ENCODE measurements at places on chromosomes 4 and X.
A peak's percentile ranks its signal among the peaks of the same experiment; 100 is the strongest.

- peak; percentile 80 for DNase-seq
Measured at GRCh38 chr4:183504930-183505610, at the start of gene ING2. ING2 (plus strand) TSS chr4:183505058; CDS start chr4:183505196, 138 bp downstream.

GRCh38 chr4:137749466-137749865, 217.2 kb upstream of the PCDH18 start:
- DNase-seq, result no peak

DNA sequence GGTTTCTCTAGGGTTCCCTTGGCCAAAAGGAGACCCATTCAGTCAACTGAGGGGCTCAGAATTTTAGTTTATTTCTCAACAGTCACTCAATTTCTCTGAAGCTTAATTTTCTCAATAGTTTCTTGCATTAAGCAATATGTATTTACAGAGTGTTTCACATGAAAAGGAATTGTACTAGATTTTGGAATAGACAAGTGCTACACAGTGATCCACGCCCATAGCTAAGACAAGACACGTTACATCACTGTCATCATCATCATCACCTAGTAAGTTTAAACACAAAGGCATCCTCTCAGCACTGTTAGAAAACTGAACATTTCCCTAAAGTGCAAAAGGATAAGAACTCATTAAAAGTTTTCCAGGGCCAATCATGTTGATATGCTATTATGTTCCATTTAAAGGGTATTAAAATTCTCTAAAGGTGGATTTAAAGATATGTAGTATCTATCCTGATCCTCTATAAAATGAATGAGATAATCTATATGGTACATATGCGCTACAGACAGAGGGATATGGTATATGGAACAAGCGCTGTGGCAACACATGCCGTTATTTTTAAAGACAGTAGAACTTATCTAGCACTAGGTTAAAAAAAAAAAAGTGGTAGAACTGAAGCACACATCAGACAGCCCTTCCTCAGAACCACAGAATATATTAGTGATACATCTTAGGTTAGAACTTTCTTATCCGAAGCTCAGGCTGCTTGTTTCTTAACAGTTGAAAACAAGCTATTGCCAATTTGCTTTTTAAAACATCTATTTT, 12.1 kb downstream of the PPA2 start:
- DNase-seq, result no peak

GRCh38 chrX:11890836-11891514, 132.9 kb downstream of the MSL3 start:
- no peak for DNase-seq

- no peak for DNase-seq
Measured at GRCh38 chr4:139256349-139256748, 23.7 kb downstream of the MGARP start.

- DNase-seq, result no peak
Measured at GRCh38 chrX:19086102-19086772, 36.0 kb downstream of the ADGRG2 start.

DNA sequence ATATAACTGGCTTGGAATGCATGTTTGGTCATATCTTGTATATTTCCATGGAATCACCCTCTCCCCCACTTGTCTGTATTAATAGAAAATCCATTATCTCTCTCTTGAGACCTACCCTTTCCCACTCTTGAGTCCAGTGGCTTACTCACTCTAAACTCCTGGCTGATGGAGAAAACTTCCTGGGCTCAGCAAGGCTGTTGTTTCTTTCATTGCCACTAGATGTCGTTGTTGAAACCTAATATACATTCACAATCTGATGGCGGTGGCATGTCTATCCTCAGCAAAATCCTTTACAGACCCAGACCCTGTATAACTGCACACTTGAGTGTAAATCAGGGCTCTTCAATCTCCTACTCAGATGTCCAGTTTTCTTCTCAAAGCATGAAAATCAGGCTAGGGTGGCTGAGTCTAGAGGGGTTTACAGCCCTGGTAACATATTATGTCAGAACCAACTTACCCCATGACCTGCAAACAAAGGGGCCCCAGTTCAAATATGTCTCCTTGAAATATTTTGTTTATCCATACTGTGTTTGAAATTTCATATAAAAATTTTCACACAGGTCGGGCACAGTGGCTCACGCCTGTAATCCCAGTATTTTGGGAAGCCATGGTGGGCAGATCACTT, 70.0 kb upstream of the FAM241A start:
- peak; percentile 40 for DNase-seq

GRCh38 chrX:114338870-114339269, 245.0 kb upstream of the HTR2C start:
- DNase-seq, result no peak

DNA sequence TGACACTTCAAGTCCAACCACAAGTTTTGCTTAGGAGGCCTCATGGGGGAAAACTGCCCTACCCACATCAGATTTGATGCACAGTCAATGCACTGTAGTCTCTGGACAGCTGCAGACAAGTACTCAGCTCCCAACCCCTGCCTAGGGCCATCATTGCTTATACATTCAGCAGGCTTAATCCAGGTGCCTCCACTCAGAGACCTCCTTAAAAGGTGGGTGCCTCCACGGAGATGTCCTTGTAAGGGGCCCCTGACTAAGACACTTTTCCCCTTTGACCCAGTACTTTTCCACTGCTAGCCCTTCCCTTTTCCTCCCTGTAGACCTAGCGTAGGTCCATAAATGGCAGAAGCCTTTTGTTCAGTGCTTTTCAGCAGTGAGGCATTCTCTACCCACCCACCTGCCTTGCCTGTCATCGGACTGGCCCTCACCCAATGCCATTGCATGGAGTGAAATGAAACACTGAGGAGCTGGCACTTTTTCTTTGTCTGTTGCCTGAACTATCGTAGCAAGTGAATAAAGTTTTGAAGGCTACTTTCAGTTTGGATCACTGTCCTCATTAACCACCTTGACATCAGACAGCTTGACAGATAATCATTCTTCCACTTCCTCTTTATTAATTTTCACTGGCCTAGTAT, 23.8 kb upstream of the PLK4 start:
- no peak for DNase-seq

DNA sequence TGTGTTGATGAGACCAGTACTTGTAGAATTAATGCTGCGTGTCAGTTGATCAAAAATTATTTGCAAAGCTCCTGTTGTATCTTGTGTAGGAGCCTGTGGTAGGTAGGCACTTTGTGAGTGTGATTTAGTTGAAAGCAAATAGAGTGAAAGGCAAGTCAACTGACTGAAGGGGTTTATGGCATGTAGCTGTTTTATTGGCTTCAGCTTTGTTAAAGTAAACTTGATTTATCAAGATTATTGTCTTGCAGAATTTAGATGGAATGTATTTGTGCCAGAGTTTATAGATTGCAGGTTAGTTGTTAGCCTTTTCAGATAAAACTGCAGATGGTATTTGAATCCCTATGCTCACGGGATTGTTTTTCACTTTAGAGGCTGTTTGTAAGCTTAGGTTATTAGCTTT, 128.0 kb downstream of the FRAS1 start:
- no peak for DNase-seq

GRCh38 chr4:79851625-79852304, 221.3 kb downstream of the ANTXR2 start:
- DNase-seq, result no peak

- no peak for DNase-seq
Measured at GRCh38 chr4:56650262-56651055, 30.6 kb downstream of the HOPX start.

DNA sequence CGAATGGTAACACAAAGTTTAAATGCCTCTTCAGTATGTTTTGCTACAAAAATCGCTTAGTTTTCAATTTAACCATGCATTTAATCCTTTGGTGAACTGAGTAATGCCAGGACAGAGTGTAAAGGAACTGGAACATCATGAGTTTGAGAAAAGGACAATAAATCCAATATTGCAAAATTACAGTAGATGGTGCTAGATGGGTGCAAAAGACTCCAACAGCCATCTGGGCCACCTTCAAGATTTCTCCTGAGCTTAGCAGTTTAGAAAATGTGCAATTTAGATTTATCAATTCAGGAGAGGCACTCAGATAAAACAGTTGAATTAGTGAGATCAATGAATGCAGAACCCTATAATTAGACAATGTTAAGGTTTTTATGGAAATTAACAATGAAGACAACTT, 33.2 kb upstream of the MID1IP1 start:
- DNase-seq, result no peak

GRCh38 chr4:81213671-81214070, 1.4 kb downstream of the PRKG2 start:
- DNase-seq, result no peak

DNA sequence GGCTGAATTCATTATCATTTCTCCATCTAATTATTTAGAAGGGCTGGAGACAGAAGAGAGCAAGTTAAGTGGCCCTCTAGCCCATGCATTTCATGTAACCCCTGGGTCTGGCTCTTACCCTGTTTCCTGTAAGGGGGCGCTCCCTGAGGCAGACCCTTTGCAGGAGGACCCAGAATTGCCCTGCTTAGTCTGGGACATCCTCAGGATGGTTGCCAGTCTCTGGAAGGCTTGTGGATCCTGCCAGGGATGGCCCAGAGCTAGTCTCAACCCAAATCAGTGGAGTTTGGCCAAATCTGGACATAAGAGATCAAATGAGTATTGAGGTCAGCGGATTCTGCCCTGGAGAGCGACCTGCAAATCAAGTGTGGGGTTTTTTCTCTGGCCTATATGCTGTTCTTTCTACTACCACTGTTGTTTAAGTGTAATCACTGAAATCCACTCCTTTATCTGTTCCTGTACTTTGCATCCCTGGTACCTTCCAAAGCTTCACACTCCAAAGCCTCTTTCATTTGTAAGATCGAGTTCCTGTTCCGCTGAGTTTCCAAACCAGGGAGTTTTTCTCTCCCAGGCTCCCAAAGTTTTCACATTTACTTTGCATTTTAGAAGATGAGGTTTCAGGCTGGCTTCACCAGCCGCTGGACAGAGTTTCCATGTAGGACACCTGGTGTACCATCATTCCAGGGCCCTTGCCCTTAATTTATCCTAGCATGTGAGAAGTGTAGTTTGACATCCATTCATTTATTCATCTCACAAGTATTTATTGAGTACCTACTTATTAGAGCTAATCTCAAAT, 6.3 kb downstream of the KLF3 start:
- DNase-seq, result no peak

GRCh38 chr4:151045907-151046306, 30.8 kb upstream of the LRBA start:
- DNase-seq, result no peak

DNA sequence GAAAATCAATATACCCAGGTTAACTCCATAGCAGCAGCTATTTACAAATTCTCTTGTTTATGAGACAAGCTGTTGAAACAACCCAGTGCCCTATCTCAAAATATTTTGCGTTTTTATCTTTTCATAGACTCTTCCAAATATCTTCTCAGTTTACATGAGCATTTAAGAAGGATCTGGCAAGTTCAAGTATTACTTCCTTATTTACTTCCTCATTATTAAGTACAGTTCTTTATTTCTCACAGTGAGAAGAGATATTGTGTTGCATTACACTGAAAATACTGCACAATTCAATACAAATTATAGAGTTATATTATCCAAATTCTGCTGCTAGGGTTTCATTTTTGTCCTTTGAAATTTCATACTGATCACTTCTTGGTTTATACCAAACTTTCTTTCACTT, 43.6 kb upstream of the UCP1 start:
- no peak for DNase-seq

GRCh38 chrX:40298572-40299479, 201.1 kb upstream of the BCOR start:
- no peak for DNase-seq

GRCh38 chr4:112523008-112523721, 7.2 kb upstream of the NEUROG2 start:
- peak; percentile 62 for DNase-seq

- peak; percentile 61 for DNase-seq
Measured at GRCh38 chr4:168923526-168924194, 86.4 kb downstream of the CBR4 start.

GRCh38 chrX:45714866-45715265, 514.2 kb upstream of the DIPK2B start:
- no peak for DNase-seq

DNA sequence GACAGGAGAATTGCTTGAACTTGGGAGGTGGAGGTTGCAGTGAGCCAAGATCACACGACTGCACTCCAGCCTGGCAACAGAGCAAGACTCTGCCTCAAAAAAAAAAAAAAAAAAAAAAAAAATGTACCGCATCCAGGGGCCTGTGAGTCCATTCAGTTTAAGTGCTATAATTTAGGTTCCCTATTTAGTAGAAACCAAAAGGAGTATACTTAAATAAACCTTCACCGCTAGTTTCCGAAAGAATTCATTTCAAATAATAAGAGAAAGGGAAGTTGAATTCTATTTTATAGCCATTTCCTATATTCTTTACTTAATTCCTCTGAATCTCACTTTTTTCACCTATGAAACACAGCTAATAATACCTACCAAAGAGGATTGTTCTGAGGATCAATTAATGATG, 20.8 kb upstream of the LRBA start:
- no peak for DNase-seq

DNA sequence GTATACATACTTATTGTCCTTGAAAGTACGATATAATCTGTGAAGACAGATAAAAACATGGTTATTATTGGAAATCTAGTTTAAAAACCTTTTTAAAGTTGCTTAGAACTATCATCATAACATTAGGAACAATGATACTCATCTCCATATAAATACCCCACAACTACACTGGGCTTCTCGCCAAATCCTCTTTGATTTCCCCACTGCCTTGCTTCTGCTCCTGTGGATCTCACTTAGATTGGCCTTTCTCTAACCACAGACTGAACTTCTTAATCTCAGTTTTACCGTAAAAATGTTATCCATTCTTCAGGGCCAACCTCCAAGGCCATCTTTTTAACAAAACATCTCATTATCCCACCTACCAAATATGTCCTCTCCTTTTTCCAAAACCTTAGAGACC, 77.6 kb downstream of the PRKG2 start:
- no peak for DNase-seq

DNA sequence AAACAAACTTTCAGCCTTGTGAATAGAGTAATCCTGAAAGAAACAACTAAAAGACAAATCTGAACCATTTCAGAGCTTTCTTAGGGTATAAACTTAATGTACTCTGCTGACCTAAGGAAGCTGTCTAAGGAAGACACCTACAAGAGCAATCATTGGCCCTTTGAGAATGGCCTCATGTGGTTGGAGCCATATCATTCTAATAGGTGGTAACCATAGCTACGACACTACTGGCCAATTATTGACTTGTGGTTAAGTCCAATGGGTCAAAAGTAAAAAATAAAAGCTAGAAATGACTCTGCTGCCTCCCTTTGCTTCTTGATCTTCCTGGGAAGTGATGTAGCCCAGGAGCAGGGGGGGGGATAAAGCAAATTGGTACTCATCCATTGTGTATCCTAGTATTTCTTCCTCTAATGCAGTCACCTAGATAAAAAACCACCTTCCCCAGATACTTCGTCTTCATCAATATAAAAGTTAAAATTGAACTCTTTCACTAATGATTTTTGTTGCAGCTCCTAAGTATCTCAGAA, 547.0 kb downstream of the ARAP2 start:
- no peak for DNase-seq

DNA sequence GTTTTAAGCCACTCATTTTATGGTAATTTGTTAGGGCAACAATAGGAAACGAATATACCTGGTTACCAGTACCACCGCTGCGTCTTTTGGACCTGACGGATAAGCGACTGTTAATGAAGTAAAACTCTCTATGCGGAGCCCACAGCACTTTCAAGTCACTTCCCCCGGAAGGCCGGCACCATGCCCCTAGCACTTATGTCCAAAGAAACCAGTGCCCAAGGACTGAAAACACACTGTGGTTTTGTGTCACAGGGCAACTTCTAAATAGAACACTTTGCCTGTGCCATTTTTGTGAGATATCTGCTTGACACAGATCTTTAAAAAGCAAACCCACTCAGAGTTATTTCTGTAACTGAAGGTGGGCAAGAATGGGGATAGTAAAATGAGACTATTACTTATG, 22.7 kb downstream of the SH3KBP1 start:
- no peak for DNase-seq

Data from T-helper 2 cell (primary cell).